ENCODE measurements at places on chromosomes 7 and 10.

DNA sequence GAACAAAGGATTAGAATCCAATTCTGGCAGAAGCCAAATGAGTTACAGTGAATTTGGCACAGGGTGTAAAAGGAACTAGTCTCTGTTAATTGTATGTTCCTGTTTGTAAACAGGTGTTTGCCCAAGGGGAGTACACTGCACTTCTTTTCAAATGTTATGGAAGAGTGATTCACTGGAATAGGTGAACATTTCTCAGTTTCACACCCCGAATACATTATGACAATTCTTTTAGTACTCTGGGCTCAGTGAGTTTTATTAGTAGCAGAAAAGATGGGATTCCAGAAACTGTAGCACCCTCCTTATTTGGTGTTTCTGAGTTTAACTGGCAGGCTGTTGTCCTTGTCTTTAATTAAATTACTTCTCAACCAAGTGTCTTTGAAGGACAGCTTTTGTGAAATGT is 329.2 kb downstream of the BBS9 start:
- no peak for DNase-seq

DNA sequence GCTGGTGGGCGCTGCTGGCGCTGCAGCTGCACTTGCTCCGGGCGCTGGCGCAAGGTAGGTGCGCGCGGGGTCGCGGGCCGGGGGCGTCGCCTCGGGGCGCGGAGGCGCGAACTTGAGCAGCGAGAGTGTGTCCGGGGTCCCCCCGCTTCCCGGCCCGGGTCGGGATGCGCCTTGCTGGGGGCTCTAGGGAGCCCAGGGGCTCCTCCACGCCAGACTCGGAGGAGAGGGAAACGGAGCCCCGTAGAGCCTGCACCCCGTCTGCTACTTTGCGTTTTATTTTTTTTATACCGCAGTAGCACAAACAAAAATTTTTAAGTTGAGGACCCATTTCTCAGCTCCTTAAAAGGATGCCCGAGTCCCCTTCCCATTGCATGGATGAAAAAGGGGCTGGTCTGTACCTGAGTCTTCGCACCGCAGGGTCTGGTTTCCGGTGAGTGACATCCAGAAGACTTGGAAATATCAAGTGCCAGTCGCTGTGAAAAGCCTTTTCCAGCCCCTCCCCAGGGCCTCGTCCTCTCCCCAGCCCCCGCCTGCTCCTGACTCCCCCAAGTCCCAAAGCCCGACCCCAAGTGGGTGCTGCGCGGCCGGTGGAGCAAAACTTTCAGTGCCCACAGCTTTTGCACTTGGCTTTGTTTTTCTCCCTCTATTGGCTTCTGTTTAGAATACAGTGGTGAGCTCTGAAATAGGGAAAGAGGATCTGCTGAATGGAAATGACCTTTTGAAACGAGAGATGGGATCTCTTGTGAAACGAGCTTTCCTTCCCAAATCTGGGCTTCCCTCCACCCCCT is 973 bp downstream of the SDK1 start:
- DNase-seq = peak; percentile 1

- DNase-seq = no peak
Measured at GRCh38 chr7:1424041-1424440, 35.2 kb downstream of the MICALL2 start.

DNA sequence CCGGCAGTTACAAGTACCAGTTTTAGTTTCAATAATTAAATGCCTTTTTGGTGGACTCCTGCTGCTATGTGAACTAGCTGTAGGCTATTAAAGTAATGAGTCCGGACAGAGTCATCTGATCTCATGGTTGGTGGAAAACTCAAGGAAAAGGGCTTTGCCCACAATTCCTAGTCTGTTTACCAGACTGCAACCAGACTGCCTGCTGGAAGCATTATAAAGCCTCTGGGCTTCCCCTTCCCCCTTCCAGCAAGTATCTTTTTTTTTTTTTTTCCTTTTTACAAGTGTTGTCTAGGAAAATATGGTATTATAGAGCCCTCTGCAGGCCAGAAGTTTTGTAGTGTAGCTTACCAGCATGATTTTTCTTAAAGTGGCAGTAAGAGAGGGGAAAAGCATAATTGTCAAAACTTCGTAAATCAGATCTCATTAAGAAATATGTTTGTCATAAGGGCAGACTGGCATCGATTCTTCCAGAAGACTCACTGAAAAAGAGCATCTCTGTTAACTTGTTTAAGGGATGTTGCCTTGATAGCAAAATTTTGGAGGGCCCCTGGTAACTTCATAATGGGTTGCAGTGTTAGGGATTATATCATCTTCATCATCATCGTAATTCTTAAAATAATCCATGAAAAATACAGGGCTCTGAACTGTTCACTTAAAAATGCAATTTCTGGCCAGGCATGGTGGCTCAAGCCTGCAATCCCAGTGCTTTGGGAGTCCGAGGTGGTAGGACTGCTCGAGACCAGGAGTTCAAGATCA is 181.3 kb downstream of the TAX1BP1 start:
- no peak for DNase-seq

GRCh38 chr10:70051848-70052247 is 798 bp upstream of the MACROH2A2 start:
- DNase-seq = no peak

DNA sequence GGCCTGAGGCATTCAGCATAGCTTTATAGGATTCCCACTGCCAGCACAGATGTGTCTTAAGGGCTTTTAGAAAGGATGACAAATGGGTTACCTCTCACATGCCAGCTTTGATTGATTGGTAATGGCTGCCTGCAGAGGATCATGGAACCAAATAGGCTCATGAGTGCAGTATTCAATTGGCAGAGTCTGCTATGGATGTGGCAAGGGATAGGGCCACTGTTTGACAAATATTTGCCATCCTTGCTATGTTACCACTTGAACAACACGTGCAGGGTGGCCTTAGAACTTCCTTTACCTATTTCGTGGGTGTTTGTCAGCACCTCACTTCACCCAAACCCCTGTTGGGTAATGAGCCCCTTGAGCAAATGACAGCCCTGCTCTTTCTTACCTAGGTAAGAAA is 139.2 kb downstream of the C10orf105 start:
- DNase-seq = no peak

- no peak for DNase-seq
Measured at GRCh38 chr10:70295321-70295720, 11.5 kb upstream of the NPFFR1 start.

- DNase-seq = peak; percentile 74
Measured at GRCh38 chr7:100965723-100966541, 3.4 kb upstream of the MUC12 start.

DNA sequence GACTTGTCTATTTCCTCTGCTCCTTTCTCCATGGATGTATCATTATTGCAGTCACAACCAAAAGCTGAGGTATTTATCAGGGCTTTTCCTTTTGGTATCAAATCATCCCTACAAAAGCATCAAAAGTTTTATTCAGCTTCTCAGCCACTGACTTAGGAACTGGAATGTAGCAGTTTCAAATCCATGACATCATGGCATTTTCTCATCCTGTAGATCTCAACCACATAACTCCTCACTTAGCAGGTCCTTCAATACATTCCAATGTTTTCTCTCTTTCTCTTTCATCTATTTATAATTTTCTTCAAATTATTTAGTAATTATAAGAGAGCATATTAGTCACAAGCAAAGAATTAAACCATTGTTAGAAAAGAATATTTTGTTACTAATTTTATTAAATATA is 537.4 kb upstream of the SORCS1 start:
- DNase-seq = no peak
